Stimulated activated CD4-positive, alpha-beta T cell treated with anti-CD3 and anti-CD28 coated beads, Interleukin-1b, Interleukin-23, amount 100 ng/mL, for 48 hours (primary cell): ENCODE measurements at places on chromosomes 1 and 21.

DNA sequence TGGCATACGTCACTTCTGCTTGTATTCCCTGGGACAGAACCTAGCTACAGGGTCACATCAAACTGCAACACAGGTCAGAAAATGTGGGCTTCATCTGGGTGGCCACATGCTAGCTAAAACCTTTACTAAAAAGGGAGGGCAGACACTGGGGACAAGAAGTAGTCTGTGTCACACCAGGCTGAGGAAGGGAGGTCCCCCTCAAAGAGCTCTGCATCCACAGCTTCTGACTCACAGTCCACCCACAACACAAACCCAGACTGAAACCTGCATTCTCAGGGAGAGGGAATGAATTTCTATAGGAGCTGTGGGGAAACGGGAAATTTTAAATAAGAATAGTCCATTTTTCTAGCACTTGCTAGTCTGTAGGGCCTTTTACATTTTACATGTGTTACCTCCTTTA is 16.2 kb downstream of the OLIG2 start:
- no peak for DNase-seq

DNA sequence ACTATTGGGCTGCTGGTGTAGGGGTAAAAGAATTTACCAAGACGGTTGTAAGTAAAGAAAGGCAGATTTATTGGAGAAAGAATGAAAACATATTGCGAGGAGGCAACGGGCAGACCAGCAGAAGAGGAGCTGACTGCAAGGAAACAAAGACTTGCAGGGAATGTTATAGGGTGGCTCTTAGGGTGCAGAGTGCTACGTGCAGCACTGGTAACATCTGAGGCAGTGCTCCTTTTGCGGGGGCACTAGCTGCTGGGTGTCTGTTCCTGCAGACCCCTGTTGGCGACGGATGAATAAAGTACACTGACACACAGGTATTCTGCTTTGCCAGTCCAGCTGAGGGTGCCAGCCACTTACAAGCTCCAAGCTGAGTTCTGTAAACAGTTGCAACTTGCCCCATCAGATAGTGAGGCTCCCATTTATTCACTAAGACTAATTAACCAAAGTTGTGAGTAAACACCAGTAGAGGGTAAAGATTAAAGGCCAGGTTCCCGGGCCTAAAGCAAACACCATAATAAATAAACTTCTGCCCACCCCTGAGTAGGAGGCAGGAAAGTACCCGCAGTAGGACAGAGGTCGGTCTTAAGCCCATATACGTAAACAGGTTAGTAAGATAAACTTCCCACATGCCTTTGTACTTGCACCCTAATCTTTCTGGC is 140.2 kb upstream of the KCNK1 start:
- DNase-seq: no peak

DNA sequence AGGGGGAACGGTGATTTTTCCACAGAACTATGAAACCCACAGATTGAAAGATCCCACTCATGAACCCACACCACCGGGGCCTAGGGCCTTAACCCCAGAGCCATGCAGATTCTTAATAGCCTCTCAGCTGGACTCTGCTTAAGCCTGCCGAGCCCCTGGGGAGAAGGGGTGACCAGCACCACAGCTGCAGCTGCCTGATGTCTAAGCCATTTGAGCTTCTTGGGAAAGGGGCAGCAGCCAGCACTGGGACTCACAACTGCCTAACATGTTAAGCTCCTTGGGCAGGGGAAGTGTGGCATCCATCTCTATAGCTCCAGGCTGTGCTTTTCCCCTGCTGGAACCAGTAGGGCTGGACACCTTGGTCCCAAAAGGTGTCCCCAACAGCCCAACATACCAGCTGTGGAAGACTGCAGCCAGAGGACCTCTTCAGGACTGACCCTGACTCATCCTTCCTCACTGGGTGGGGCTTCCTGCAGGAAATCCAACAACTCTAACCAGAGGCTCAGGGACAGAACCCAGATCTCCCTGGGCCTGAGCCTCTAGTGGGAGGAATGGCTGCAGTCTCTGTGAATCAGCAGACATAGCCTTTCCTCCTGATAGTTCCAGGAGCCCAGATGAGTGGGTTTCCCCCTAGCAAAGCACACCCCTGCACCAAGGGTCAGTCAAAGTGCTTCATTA is 34.6 kb upstream of the FMO3 start:
- DNase-seq: no peak

DNA sequence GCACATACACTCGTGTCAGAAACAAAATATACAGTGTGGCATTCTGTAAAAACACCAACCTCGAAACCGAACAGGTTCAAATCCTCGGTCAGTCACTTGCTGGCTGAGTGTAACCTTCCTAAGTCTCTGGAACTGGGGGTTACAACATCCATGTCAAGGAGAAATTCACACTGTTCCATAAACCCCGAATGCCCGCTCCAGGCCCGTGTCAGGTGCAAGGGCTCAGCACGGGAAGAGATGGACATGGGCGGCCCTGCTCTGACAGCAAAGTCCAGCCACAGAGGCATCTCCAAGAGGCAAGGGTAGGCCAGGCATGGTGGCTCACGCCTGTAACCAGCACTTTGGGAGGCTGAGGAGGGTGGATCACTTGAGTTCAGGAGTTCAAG is 79.5 kb downstream of the SLC66A1 start:
- no peak for DNase-seq

- DNase-seq: peak; percentile 62
These were observed 22.9 kb downstream of the ATP2B4 start for GRCh38 chr1:203649551-203649998.

GRCh38 chr1:235855811-235856429 is 10.8 kb downstream of the LYST start:
- DNase-seq: no peak

- no peak for DNase-seq
These were observed 691 bp upstream of the KIFAP3 start for GRCh38 chr1:170075186-170075585.

- no peak for DNase-seq
These were observed 21.1 kb upstream of the ZRANB2 start for GRCh38 chr1:71101839-71102376.

GRCh38 chr21:21688889-21689288 is 690.7 kb downstream of the NCAM2 start:
- DNase-seq: no peak

- DNase-seq: no peak
These were observed 2.6 kb upstream of the RAB7B start for GRCh38 chr1:206005778-206006180.

- DNase-seq: no peak
These were observed 52.7 kb upstream of the DIRAS3 start for GRCh38 chr1:68103011-68103545.

GRCh38 chr21:29465546-29465945 is 166.8 kb downstream of the BACH1 start:
- DNase-seq: no peak

GRCh38 chr1:203649999-203650836 is 23.6 kb downstream of the ATP2B4 start:
- peak; percentile 73 for DNase-seq

- peak; percentile 75 for DNase-seq
These were observed 12.3 kb upstream of the IFNLR1 start for GRCh38 chr1:24199291-24199900.

DNA sequence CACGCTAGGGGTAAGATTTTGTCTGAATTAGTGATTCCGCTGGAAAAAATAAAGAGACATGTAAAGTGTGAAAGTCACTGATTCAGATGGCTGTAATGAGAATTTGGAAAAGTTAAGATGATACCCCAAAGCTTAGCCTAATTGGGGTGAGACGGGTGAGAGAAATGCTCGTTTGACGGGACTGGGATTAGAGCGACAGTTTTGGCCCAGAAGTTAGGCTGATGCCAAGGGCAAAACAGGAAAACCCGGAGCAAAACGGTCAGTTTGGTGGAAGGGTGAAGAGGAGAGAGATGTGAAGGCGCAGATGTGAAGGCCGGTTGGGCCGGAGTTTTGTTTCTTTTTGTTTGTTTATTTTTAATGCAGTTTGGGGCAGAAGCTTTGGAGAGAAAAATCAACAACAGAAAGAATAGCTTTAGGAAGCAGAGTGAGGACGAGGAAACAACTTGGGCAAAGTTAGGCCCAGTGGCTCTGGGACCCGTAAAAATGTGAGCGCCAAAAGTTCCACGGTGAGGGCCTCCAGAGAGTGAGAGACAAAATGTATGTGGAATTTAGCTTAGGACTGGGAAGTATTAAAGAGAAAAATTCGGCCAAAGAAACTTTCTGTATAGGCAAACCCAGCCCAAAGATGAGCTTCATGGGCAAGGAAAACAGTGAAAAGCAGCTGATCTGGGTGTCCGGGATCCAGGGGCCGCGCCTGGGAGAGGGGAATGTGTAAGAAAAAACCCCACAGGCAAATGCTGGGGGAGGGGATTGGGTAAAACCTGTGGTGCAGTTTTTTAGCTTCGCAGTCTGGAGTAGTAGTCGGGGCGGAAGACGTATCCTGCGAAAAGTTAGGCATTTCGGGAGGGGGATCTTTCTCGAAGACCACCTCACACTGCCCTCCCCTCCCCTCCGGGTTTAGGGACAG is 1.2 kb downstream of the DMRTA2 start:
- no peak for DNase-seq

GRCh38 chr21:36436829-36437744 is 42.8 kb downstream of the CLDN14 start:
- DNase-seq: no peak

DNA sequence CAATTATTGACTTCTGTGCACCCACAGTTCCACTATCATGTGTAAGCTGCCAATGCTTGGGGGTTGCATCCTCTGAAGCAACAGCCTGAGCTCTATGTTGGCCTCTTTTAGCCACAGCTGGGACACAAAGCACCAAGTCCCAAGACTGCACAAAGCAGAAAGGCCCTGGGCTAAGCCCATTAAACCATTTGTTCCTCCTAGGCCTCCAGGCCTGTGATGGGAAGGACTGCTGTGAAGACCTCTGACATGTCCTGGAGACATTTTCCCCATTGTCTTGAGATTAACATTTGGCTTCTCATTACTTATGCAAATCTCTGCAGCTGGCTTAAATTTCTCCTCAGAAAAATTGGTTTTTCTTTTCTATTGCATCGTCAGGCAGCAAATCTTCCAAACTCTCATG is 123.7 kb upstream of the DEPDC1 start:
- no peak for DNase-seq

DNA sequence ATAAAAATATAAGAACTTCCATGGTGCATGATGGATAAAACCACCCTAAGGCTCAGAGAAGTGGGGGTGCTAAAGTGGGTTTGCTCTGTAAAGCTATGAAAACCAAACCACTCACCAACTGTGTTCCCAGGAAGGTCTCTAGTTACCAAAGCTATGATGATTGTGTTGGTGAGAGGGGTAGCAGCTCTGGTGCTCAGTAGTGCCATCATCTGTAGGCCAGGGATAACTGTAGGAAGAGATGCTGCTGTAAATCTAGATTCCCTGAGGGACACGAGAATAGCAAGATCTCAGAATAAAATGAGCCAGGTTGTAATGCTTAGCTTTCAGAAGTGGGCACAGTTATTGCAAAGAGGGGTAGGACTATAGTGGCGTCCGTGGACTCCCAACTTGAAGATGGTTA is 124.5 kb downstream of the GREM2 start:
- no peak for DNase-seq

- DNase-seq: peak; percentile 32
These were observed 7.6 kb downstream of the EFHD2 start for GRCh38 chr1:15417059-15417934.

- peak; percentile 8 for DNase-seq
These were observed 34.1 kb downstream of the BMP8A start for GRCh38 chr1:39525366-39526165.

DNA sequence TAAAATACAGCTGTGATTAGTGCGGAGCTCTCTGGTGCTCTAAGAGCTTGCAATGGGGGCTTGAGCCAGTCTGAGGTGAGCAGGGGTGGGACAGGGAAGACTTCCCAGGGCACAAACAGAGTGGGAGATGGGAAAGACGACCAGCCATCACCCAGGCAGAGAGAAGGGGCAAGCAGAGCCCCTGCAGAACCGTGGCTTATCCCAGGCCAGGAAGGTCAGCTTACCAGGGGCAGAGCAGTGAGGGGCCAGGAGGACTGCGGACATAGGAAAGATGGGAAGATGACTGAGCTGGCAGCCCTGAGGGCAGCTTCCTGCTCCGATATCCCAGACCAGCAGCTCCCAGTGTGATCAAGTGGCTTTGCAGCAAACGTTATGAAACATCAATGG is 55.4 kb upstream of the IFFO2 start:
- DNase-seq: no peak

DNA sequence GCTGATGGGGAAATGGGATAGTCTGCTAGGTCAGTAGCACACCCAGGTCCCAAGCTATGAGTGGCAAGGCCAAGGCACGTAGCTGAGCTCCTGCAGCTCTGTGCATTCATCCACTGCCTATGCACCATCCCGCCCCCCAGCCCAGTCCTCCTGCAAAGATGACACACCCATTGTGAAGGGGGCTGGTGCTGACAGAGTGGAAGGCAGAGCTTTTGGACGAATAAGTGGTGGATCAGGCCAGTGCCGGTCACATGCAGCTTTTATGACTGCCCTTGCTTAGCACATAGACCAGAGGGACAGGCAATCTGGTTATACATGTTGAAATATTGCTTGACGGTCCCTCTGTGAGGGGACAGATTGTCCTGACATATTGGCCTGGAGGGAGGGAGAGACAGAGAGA is 494.3 kb downstream of the PTPRU start:
- no peak for DNase-seq

DNA sequence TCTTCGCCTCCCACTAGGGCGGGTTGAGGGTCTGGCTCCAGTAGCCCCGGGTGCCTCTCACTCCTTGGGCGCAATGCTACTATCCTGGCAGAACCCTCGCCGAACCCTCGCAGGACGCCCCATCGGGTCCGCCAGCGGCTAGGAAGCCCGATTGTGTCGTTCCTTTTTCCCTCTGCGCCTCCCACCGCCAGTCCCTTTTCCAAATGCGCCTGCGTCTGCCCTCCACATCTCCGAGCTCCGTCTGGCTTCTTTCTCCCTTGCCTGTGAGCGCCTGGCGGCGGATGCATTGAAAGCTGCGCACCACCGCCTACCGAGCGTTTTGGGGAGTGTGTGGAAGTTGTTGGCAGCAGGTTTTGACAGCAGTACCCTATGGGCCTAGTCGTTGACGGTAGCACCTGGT is 1.0 kb upstream of the DIRAS3 start:
- no peak for DNase-seq

DNA sequence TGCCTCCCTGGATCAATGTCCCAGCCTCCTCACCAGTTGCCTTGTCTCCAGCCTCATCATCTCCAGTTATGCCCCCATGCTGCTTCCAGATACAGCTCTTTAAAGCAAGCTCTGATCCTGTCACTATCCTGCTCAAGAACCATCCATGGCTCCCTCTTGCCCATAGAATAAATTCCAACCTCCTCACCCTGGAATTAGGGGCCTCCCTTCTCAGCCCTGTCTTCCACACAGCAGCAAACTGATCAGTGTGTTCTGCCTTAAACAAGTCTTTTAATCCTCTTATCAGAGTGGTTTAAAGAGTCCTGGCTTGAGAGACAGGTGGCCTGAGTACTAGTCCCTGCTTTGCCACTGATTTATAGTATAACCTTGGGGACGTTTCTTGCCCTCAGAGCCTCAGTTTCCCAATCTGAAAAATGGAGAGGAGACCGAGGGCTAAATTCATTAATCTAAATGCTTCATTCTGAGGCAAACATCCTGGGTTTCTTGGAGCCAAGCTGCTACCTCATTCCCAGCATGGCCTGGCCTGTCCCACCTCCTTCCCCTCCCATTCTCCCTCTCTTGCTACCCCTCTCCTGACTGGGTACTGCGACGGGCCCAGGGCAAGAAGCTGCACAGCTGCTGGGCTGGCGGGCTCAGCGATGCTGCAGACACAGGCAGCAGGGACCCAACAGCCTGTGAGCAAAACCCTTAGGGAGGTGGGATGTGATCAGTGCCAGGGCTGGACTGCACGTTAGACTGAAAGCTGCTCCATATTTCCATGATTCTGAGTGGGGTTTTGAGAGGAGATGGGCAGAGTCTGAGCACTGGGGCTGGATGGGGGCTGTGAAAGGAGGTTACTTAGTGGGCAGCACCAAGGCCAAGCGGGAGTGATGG is 221.4 kb downstream of the PTPRU start:
- DNase-seq: no peak
